ENCODE measurements at places on chromosomes 6 and 20. TPM values are rescaled to one million over a fixed set of nuclear protein-coding genes. Genes with fewer than 3 reads are reported as not detected.

GRCh38 chr6:41426888-41427641 lies 91.7 kb downstream of the NCR2 start:
- DNase-seq, result no peak

The DYNLT2 gene
- 3.3 TPM for total RNA-seq

GRCh38 chr6:1057490-1058135 lies 254.3 kb upstream of the FOXQ1 start:
- DNase-seq, result no peak

DNA sequence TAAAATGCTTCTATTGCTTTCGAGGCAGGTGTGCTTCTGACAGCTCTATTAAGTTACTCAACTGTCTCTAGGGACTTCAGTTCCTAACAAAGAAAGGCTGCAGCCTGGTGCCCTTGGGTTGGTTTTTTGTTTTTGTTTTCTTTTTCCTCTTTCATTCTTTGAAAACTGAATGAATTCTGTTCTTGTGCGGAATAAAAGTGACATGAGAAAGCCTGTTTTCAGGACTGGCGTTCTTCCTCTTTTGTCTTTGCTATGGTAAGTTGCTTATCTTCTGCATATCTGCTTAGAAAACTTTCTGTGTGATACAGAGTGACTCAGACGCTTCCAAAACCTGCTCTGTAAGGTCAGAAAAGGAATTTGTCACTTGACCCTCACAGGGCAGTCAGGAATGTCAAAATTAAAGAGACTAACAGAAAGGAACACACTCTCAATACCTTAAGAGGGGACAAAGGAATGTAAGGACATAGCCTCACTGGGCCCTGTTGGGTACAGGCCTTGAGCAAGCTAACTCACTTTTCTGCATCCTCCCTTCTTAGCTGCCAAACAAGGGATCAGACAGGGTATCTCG lies 56.2 kb upstream of the NHSL1 start:
- DNase-seq, result no peak

The SLA2 gene
- total RNA-seq, result 109 TPM

DNA sequence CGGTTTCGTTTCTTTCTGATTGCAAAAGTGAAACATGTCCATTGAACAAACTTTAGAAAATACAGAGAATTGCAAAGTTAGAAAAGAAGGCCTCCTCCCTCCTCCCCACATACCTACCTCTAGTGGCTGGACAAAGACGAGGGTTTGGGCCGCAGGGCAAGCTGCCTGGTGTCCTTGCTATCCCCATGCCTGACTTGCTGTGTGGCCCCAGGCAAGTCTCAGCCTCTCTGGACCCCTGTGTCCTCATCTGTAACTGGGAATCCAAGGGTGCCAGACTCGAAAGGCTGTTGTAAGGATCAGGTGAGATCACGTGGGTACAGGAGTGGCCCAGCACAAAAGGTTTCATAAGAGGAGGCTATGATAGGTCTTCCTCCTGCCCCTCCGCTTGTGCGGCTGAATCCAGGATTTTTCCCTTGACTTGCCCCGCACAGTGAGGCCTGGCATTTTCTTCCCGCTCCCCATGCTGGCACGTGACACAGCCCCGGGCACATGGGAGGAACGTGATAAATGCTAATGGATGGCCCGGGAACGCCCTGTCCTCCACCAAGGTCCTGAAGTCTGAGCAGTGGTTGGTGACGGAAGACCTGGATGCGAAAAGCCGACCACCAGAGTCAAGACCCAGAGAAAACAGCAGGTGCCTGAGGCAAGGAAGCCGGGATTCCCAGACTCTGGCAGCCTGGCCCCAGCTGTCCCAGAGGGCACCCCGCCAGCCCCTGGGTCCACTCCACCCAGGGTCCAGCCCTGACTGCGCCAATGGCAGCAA lies 55.8 kb downstream of the UBE2V1 start:
- no peak for DNase-seq

- DNase-seq, result no peak
Observed at GRCh38 chr6:150813993-150814359, 51.5 kb upstream of the MTHFD1L start.

The PKIB gene
- total RNA-seq, result 0.47 TPM

The PDYN gene
- total RNA-seq, result not detected

The TMEM244 gene
- 0.99 TPM for total RNA-seq

- no peak for DNase-seq
Observed at GRCh38 chr6:116221067-116221466, 32.8 kb downstream of the TSPYL4 start.

- DNase-seq, result peak; percentile 56
Observed at GRCh38 chr6:44064089-44064947, 62.9 kb downstream of the MRPL14 start.

DNA sequence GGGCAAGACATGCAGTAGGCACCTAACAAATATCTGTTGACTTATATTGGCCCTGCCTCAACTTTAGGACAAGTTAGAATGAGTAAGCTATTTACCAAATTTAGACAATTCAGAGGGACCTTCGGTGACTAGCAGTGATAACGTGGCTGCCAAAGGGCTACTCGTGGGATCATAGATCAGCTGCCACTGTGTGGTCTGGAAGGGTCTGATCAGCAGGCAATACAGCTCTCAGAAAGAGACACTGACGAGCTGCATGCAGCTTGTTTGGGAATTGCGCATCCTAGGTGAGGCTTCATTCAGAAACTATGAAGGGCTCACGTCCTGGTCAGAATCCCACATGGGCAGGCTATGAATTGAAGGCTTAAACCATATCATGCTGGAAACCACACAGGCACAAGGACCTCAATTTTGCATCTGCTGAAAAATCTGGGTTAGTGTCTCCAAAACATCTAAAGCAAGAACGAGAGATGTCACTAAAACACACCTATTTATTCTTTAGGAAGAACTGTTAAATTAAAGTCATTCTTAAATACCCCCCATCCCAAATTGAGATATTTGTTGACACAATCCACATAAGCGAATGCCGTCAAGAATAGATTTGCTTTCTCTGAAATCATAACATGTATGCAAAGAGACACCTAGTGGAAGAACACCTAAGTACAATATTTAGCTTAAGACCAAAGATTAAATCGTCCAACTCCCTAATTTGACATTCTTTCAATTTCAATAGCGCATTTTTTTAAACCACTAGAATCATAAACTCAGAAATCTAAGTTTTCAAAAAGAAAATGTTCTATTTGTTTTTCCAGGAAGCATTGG lies 79.6 kb downstream of the IPCEF1 start:
- no peak for DNase-seq

DNA sequence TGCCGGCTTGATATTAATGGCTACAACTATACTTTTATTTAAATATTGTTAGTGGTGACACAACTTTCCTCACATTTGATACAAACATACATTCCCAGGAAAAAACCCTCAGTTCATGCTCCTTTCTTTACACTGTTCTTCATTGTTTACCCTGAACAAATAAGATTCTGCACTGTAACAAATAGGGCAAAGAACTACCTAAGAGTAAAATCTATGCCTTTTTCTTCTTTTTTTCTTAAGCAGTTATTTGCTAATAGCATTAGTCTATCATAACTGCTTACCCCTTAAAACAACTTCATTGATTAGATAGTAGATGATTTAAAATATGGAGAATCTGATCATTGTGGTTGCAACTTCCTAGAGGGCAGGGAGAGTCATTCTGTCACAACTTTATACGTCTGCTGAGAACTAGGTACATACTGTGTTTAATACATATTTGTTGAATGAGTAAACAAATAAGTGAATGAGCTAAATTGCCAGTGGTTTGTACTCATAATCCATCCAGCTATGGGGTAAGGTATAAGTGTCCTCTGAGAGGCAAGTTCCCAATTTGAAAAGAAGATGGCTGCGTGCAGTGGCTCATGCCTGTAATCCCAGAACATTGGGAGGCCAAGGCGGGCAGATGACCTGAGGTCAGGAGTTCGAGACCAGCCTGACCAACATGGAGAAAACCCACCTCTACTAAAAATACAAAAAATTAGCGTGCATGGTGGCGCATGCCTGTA lies 161.0 kb downstream of the CDK19 start:
- no peak for DNase-seq

All from activated CD8-positive, alpha-beta memory T cell treated with anti-CD3 and anti-CD28 coated beads, Interleukin-2, amount 10 ng/mL, durations not matched to agents 7 days and 5 days (primary cell).